NCI-H2171 treated with DMSO at 0.1 percent for 48 hours (cell line): ENCODE measurements at places on chromosomes 5 and 9.

- no peak for DNase-seq
Observed at GRCh38 chr9:72996684-72997314, 43.9 kb upstream of the ALDH1A1 start.

GRCh38 chr9:22142671-22143070 lies 133.6 kb upstream of the CDKN2B start:
- no peak for DNase-seq

DNA sequence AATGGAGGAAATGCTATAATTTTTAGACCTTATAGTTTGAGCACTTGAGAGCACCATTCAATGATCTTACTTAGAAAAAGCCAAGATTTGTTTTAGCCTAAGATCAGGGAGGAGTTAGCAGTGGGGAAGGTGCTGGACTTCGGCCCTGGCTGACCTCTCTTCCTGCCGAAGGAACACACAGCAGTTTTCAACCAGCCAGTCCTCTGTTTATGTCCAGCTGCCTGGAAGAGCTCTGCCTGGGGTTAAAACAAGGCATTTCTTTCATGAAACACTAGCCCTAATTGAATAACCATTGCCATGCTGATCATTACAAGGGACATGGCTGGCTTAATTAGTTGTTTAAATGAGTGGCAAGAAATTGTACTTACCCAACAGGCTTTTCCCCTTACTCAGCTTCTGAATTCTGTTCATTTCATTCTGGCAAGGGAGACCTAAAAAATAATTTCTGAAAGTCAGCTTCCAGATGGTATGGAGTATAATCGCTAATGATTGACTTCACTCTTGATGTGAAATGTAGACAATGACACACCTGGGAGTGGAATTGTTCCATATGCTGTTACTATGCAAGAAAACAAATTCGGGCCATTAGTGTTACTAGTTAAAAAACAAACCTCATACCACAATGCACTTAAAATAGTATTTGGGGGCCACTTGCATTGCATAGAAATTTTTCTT lies 514.2 kb downstream of the SPOCK1 start:
- peak; percentile 63 for DNase-seq

DNA sequence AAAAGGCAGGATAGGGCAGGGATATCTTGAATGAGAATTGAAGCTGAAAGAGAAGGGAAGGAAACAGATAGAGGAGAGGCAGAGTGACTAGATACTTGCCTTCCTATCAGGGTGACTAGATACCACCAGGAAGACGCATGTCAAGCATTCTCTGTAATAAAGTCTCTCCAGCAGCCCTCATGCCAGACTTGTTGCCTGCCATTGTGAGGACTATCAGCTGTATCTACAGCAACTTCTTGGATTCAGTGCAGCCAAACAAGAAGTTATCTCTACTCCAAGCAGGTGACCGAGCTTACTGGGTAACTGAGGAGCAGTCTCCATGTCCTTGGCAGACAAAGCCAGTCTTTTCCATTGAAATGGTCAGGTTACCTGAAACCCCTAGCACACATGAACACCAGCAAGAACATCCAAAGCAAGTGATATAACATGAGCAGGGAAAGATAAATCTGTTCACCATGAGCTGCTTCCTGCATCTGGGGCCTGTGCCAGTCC lies 9.3 kb downstream of the SH3RF2 start:
- no peak for DNase-seq

DNA sequence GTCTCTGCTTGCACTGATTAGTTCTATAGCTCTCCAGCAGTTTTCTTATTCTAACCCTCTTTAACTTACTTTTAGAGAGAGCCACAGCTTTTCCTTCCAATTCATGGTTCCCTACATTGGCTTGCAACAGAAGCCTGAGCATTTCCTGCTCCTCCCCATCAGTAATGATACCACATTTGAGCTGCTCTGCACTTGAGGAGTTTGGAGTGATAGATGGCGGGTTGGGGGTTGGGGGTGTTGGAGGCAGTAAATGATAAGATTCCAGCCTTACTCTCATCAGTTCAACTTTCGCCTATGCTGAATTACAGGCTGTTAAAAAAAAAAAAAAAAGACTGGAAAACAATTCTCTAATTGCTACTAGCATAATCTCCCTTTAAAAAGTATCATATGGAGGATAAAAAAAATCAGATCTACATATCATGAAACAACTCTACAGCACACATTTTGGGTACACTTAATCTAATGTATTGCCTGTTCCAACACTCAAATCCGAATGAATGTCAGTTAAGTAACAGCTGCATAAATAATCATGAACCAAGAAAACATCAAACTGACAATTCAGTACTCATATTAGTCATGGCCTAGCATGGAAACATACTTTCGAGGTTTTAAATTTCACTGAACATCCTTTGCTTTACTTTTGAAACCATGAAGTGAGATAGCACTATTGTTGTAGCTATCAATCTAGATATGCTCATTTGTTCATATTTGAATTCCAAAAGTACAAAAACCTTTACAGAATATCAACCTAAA lies 224.7 kb downstream of the NFIB start:
- DNase-seq, result no peak

GRCh38 chr5:76663573-76663972 lies 40.4 kb upstream of the F2RL2 start:
- no peak for DNase-seq

DNA sequence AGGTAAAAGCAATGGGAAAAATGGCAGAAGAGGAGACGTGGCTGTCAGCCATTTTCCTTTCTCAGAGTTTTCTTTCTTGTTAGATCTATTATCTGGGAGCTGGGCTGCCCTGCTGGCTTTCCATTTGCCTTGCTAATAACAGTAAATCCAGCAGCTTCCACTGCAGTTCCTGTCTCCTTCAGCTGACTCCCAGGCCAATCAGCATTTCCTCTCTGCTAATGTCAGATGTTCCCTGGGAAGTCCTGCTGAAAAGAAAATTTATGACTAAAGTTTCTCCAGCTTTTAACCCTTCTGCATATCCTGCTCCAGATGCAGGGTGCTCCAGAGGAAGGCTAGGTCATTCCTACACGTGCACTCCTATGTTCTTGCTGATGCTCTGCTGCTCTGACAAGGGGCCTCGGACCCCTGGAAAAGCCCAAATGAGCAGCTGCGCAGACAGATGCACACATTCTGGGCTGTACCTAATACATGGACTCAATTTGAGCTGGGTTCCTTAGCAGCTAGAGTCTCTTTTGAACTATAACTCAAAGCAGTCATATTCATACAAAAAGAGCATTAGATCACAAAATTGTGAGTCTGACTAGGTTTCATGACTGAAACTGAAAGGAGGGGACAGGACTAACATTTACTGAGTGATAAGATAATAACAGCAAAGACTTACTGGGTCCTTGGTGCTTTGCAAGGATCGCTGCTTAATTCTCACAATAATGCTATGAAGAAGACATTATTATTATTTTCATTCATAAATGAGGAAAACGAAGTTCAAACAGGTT lies 182.2 kb downstream of the MAPKAP1 start:
- DNase-seq, result no peak

DNA sequence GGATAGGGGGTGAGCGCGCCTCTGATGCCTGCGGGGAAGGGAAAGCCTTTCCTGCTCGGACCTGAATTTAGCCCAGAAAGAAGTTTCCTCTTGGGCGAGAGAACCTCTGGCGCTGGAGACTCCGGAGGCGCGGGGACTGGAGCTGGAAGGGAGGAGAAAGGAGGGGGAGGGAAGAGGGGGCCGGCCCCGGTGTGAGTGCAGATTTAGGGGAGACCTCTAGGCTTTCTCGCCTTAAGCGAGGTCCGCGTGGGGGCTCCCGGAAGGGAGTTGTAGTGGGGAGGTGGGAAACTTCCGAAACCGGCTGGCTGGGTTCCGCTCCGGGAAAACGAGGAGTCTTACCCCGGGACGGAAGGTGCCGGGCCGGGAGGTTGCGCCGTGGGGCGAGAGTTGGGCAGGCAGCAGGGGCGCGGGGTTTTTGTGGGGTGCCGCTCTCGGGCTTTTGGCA lies 1.3 kb downstream of the PCSK5 start:
- DNase-seq, result no peak

DNA sequence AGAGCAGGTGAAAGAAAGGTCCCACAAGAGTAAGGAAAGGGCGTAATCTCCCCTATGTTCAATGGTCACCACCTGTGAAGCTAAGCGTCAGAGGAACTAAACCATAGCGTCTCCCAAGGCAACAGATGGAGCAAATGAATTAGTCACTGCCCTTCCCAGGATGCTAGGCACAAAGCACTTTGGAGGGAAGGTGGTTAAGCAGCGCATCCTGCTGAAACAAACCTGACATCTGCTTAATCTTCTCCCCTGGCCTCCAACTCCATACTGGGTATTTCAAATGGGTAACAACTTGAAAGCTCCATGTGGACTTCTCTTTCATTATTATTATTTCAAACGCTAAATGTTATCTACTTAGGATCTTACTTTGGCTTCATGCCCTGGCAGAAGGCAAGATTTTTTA lies 227.3 kb downstream of the MLLT3 start:
- DNase-seq, result peak; percentile 55

GRCh38 chr5:14859980-14860379 lies 11.6 kb downstream of the ANKH start:
- DNase-seq, result peak; percentile 90
